CD4-positive, alpha-beta T cell treated with Interleukin-12 subunit alpha and Interleukin-12 subunit beta, for 1 hour (primary cell): ENCODE measurements at places on chromosomes 12 and 14.

DNA sequence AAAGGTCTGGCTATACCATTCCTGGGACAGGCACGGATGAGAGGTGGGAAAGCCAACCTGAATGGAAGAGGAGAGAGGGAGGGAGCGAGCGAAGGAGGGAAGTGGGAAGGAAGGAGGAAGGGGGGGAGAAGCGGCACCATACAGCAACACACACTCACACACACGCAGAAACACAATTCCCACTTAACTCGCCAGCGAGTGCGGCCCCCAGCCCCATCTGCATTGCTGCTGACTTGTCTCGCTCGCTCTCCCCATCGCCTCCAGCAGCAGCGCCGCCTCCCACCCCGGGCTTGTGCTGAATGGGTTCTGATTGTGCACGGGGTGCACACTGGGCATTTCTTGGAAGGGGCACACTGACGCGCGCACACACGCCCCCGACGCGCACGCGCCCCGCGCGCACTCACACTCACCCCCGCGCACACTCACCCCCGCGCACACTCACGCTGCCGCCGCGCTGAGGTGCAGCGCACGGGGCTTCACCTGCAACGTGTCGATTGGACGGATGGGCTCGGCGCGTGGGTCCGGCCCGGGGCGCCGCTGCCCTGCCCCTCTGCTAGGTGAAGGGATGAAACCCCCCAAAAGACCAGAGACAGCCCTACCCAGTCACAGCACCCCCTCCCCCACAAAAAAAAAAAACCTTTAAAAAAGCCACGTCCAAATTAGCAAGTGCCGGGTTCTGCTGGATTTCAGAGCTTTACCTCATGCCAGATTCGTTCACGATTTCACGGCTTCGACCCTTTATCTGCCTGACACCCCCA is 685 bp downstream of the GRIN2B start:
- no peak for DNase-seq

DNA sequence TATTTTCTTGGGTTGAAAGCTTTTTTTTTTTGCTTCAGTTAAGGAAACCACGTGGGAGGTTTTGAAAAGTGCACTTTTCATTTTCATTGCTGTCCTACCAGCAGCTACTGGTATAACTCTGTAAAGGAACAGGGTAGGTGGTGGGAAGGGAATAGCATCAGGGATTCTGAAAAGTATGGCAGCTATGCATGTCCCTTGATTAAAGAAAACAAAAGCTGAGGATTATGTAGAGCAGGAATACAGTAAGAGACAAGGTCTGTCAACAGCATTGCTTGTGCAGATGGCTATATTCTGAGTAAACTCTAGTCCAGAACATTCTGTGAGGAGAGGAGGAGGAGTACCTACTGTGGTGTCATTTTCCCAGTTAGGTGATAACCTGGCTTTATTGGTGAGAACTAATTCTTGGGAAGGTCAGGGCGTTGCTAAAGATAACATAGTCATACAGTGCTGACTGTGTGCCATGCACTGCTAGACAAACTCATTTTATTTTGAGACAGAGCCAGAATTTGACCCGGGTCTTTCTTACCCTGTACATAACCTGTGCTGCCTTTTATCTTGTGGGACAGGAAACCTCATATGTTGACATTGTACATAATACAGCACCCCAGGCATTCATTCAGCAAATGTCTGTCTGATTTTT is 80.3 kb upstream of the TRAF3 start:
- no peak for DNase-seq

GRCh38 chr14:44782775-44783238 is 178.9 kb downstream of the KLHL28 start:
- no peak for DNase-seq

GRCh38 chr12:12719496-12719895 is 2.3 kb downstream of the CDKN1B start:
- peak; percentile 43 for DNase-seq

DNA sequence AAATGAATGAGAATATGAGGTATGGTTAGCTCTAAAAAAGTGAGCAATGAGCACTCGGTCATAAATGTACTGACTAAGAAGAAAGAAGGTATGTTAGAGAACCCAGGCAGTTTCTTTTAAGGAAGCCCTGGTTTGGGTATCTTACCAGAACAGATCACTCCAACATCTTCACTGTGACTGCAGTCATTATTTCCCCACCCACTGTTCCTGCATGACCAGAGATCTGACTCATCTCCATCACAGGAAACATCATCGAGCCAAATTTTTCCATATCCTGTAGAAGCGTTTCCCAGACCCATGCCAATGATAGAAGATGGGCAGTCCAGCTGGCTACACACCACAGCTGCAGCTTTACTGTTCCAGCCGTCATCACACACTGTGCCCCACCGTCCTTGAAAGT is 48.0 kb downstream of the CD163L1 start:
- DNase-seq: no peak

DNA sequence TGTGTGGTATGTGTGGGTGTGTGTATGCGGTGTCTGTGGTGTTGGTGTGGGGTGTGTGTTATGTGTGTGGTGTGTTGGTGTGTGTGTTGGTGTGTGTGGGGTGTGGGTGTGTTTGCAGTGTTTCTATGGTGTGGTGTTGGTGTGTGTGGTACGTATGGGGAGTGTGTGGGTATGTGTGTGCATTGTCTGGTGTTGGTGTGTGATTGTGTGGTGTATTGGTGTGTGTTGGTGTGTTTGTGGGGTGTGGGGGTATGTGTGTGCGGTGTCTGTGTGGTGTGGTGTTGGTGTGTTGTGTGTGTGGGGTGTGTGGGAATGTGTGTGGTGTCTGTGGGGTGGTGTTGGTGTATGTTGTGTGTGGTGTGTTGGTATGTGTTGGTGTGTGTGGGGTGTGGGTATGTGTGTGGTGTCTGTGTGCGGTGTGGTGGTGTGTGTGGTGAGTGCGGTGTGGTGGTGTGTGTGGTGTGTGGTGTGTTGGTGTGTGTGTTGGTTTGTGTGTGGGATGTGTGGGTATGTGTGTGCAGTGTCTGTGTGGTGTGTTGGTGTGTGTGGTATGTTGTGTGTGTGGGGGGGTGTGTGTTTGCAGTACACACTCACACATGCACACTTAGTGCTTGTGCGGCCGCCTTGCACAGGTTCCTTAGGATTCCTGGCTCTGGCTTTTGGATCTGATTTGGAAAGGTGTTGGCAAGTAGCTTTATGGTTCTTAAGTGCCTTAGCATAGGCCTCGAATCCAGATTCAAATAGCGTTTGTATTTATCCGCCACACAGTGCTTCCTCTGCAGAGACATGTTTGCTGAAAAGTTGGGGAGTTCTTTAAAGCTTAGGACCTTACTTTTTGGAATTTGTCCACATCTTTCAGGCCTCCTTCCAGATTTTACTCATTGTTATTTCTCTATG is 16.4 kb downstream of the MLXIP start:
- DNase-seq: peak; percentile 27

DNA sequence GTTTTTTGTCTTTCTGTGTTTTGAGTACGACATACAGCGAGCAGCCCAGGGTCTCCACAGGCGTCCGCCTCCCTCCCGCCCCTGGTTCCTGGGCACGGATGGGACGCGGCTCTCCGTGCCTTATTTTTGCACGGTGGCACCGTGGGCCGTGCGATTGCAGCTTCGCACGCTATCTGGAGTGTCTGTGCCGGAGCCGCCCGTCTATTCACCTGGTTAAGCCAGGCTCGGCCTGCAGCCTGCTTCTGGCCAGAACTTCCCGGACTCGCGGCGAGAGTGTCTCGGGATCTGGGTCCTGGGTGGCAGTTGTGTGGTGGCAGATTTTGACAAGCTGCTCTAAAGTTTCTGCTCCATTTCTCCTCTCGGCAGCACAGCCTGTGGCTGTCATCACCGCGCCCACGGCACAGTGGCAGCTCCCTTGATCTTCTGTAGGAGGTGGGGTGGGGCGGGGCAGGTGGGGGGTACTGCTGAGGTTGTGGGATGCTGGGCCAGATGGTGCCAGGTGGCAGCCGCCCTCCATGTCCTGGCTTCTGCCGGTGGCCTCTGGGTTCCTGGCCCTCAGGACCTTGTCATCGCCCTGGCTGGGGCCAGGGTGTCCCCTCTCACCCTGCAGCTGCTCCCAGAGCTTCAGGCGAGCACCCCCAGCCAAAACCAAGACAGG is 2.9 kb downstream of the MMP17 start:
- no peak for DNase-seq

DNA sequence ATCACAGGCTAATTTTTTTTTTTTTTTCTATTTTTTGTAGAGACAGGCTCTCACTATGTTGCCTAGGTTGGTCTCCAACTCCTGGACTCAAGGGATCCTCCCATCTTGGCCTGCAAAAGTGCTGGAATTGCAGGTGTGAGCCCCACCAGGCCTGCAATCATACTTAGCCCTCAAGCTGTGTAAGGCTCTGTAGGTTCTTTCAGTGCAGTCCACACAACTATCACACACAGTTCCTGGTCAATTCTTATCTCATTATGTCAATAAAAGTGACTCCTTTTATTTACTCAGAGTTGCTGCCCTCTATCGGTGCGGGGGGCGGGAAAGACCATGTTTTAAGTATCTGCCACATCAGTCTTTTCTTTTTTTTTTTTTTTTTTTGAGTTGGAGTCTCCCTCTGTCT is 29.0 kb downstream of the SLC2A3 start:
- no peak for DNase-seq

DNA sequence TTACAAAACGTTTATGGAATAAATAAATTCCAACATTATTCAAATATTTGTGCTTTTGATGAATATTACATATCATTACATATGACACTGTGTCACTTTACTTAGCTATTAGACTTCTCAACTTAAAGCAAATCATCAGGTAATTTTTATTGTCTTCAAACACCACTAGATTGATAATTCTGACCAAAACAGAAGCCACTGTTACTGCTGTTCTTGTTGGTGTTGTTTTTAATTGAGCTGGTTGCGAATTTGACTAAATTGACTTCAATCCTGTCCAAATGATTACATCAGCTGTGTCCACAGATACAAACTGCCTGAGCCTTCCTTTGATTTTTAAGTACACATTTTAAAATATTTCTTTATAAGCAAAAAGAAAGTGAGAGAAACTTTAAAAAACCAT is 29.2 kb downstream of the PRKD1 start:
- no peak for DNase-seq

GRCh38 chr12:58963844-58964243 is 43.5 kb upstream of the LRIG3 start:
- no peak for DNase-seq

GRCh38 chr14:99734406-99735051 is 50.4 kb downstream of the CYP46A1 start:
- no peak for DNase-seq

DNA sequence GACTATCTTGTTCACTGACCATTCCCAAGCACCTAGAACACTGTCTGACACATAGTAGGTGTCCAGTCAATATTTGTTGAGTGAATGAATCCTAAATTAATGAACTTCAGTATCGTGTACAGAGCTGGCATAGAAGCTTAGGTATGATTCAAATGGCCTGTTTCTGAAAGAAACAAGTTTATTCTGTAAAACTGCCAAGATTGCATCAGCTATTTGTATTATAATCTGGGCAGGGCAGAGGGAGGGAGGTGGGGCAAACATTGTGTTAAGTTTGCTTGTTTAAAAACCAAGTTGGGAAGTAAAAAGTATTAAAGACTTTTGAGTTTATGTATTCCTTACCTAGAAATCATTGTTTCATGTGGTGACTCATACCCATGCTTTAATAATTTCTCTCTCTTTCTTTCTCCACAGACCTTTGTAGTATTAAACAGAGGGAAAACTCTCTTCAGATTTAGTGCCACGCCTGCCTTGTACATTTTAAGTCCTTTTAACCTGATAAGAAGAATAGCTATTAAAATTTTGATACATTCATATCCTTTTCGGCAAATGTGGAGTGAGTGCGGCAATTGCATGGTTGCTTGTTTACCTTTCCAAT is 92.8 kb downstream of the SCN8A start:
- no peak for DNase-seq

- no peak for DNase-seq
Observed at GRCh38 chr12:109830267-109830666, 2.9 kb downstream of the TRPV4 start.

- DNase-seq: no peak
Observed at GRCh38 chr12:111181143-111181726, 187.7 kb downstream of the PHETA1 start.

DNA sequence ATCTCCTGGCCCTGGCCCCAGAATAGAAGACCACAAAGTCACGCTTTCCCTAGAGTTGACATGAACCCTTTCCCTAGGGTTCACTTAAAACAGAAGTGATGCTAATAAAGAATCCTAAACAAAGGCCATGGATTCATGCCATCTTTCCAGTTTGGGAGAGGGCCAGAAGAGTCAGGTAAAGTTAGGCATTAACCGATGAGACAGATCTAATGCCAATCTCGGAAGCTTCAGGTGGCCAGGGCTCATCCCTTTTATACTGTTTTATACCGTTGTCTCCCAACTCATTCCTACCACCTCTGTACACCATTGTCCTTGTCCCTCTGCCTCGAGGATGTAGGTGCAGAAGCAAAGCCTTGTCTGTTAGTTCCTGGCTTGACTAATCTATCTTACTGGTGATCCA is 22.8 kb upstream of the ACTR10 start:
- no peak for DNase-seq

- no peak for DNase-seq
Observed at GRCh38 chr12:91155990-91156389, 26.6 kb downstream of the DCN start.

DNA sequence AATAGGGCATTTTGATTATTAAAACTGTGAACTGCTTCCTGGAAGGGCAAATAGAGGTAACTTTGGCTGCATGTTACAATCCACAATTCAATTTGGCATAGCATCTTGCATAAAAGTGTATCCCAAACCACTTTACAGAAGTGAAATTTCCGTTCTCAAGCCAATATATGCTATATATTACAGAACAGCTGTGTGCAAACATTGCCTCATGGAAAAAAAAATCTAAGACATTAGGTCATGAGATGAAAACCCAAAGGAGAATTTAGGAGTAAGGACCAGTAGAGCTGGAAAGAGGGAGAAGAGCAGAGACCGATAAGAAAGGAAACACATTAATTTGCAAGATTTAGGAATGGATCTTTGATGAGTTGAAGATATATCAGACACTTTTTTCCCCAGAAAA is 239.2 kb downstream of the PAX9 start:
- no peak for DNase-seq

GRCh38 chr14:78567343-78567742 is 397.2 kb downstream of the NRXN3 start:
- DNase-seq: no peak

DNA sequence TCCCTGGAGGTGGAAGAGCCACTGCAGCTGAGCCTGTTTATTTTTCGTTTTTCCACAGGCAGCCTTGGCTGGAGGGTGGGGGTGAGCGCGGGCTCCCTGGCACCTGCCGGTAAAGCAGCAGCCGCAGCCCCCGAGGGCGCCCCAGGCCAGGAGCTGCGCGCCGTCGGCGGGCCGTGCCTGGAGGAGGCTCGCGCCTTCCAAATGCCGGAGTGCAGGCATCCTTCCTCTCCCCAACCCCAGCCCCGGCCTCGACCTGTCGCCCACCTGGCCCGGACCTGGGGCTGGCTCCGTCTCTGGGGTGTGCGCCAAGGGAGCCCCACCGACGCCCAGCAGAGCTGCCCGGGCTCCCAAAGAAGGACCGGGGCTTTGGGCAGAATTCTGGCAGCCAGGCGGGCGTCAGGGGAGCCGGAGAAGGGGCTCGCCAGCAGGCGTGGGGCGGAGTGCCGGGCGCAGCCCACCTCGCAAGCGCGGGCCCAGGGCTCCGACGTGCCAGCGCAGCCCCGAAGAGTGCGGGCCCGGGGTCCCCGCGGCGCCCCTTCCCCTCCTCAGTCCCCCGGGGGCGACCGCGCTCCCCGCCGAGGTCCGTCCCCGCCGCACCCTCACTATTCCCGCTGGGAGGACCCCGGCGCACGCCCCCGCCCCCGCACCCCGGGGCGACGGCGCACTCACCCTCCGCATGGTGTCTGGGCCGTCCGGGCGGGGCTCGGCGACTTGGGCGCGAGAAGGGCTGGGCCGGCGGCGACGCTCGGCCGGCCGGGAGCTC is 130.3 kb downstream of the NDUFA12 start:
- DNase-seq: no peak
